Activated CD4-positive, alpha-beta T cell treated with anti-CD3 and anti-CD28 coated beads, Interleukin-2, Interleukin-4, amounts not matched to agents 100 ng/mL and 50 ng/mL, durations not matched to agents 16 hours and 8 hours (primary cell): ENCODE measurements at places on chromosomes 6 and 20.

DNA sequence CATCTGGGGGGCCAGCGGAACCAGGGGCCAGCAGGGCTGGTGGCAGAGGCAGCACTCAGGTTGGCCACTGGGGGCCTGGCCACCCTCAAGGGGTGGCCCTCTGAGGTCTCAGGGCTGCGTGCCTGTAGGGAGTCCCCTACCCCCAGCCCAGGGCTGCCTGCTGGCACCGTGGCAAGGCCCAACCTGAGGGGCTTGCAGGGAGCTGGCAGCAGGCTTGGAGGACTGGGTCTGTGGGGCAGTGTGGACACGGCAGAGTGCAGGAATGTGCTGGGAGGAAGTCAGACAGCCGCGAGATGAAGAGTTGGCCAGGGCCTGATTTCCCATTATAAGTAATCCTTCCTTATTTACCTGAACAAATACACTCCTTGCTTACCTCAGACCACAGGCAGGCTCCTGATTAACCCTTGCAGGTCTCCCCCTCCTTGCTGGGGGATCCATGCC lies at the start of gene SPDEF:
Gene SPDEF (minus strand): TSS at position 299 of the 441 bp plus-strand sequence. CDS start 11,874 bp downstream, outside the sequence.
- no peak for DNase-seq

DNA sequence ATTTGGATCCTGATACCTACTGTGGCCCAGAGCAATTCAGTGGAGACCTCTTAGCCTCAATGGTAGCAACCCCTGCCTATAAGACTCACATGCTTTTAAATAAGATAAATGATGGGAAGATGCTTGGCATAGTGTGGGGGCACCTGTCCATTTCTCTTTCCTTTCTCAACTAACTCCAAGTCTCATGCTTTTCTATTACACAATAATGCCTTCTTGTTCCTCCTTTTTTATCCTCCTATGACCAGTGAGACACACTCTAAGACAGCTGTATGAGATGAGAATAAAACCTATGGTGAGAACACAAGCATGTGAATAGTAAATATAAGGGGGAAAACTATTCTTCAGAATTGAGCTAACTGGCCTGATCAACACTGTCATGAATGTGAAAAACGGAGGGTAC lies 147.0 kb upstream of the STXBP5 start:
- no peak for DNase-seq

DNA sequence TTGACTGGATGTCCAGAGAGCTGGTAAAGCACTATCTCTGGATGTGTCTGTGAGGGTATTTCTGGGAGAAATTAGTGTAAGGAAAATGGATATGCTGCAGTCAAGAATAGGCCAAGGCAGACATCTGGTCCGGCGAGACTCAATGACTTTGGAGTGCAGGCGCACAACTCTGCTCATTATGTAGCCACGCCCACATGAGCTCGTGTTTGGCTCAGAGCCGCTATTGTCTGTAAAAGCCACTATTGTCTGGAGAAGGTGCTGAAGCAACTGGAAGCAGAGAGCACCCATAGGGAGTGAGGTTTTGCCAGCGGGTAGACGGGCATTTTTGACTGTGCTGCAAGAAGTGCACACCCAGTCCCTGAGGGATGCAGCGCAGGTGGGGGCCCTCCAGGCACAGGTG lies 305.0 kb upstream of the POU3F2 start:
- no peak for DNase-seq

- DNase-seq, result no peak
Measured at GRCh38 chr6:160041608-160042007, 72.7 kb downstream of the IGF2R start.

GRCh38 chr6:77466055-77466450 lies 2.8 kb upstream of the HTR1B start:
- peak; percentile 15 for DNase-seq

DNA sequence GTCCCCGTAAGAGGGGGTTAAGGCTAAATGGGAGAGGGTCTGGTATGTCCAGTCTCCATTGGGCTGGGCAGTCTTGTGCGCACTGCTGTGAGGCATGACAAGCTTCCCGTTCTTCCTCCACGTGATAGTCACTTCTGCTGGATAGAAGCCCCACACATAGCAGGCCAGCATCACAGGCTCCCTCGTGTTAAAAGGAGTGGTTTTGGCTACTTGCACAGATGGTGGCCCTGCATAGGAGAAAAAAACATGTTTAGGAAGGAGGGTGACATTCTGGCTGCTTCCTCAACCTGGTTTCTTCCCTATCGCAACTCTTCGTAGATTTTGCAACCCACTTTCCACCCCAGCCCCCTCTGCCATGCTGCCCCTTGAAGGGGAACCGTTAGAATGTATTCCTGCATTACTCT lies 3.6 kb downstream of the HLA-DMB start:
- DNase-seq, result no peak

DNA sequence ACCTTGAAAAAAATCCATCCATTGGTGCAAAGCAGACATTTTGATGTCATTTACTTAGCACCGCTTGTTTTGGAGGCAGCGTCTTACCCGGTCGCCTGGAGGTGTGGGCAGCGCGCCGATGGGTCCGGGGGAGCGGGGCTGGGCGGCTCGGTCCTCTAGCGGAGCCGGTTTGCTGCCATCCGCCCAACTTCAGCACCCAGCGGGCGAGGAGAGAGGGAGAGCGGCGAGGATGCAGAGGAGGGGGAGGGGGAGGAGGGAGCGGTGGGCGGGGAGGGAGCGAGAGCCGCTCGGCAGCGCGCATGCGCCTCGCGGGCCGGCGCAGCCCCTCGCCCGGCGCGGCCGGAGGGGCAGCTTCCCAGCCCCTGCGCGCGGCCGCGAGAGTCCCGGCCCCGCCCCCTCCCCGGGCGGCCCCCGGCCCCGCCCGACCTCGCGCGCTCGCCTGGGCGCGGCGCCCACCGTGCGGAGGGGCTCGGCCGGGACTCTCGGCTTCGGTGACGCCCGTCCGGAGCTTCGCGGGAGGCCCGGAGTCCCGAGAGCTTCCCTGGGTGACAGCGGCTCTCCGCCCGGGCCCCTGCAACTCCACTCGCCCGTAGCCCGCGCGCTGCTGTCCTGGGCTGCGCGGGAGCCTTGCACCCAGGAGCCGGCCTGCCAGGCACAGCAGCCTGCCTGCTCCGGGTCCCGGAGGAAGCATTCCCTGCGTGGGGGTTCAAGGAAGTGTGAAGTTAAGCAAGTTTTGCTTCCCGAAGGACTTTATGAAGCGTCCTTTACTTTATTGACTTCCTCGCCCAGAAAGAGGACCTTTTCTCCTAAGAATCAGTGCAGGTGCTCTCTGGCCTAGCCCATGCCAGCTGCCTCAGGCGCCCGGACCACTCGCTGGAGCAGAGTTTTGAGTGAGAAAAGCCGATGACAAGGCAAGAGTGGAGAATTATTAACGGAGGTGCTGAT lies at the start of gene RGS17:
Gene RGS17 (minus strand): TSS at position 246 of the 945 bp plus-strand sequence. CDS start 87,264 bp downstream, outside the sequence.
- DNase-seq, result peak; percentile 4

- DNase-seq, result no peak
Measured at GRCh38 chr6:44737341-44737740, 349.8 kb downstream of the CDC5L start.

DNA sequence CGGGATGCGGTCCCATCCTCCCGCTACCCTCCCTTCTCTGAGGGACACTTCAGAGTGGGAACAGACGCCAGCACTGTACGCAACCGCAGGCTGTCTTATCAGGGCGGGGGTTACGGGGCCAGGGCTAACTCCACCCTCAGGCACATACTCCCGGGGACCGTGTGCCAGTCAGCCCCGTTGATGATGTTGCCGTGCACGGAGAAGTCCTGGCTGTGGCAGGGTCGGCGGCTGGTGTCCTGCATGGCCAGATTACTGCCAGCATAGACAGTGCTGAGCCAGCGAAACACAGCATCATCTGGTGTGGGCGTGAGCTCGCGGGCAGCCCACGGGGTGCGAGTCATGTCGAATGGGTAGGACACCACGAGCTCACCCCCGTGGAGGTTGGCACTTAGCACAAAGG lies 5.0 kb downstream of the CPXM1 start:
- DNase-seq, result no peak

- DNase-seq, result no peak
Measured at GRCh38 chr6:25018568-25018954, 82.8 kb upstream of the RIPOR2 start.

DNA sequence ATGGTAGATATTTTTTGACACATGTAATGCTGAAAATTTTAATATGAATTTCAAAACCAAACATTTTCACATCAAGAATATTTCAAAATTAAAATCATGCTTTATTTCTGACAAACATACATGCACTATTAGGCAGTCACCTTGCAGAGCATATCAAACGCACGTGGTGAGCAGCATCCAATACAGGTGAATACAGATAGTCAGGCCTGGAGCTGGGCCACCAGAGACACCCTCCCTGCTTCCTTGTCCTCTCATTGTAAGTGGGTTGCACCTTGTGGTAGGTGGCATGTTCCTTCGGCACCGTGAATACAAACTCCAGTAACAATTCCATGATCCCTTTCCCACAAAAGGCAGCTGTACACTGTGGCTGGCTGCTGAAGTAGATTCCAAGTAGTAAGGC lies 8.9 kb downstream of the REV3L start:
- DNase-seq, result no peak

- DNase-seq, result peak; percentile 94
Measured at GRCh38 chr20:38873050-38873581, 53.1 kb upstream of the FAM83D start.

- DNase-seq, result no peak
Measured at GRCh38 chr6:3406362-3406821, 50.5 kb downstream of the SLC22A23 start.

DNA sequence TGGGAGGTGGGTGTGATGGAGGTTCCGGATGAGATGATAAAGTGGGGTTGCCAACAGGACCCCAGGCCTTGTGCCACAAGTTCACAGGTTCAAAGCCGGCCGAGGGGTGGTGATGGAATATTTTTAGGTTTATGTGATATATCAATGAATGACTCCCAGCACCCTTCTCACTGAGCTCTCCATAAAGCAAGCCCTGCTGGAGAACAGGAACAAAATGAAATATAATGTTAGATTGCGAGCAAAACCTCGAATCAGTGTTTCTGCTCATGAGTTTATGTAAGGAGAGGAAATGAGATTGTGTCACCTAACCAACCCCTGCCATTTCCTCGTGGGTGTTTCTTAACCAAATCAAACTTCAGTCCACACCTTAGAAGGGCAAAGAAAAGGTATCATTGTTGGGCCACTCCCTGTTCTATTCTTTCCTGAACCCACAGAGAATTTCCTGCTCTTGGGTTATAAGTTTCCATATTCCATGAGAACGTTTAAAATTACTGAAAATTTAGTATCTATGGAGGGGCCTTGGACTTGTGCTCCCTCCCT lies 192.2 kb upstream of the EXOC2 start:
- DNase-seq, result no peak

GRCh38 chr6:168457653-168457934 lies 16.6 kb downstream of the SMOC2 start:
- no peak for DNase-seq

DNA sequence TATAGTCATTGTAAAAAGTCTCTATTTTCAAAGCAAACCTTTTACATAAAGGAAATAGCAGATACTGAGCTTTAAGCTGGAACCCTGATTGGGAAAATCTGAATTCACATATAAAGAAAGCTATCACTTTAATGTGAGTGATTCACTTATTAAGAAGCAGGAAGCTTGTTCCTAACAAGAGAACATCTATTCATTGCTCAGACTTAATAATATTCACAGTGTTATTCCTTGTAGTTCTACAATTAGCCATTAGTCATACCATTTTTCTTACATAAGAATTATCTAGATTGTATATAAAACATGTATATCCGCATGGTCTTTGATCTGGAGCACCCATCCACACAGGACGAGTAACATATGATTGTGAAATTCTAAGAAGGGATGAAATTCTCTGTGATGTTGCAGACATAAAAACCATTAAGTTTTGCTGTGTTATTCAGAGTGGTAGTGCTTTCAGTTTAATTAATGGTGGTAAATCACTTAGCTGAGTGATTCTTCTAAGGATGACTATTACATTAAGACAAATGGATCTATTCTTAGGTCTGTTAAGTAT lies 71.1 kb upstream of the FOXQ1 start:
- no peak for DNase-seq

DNA sequence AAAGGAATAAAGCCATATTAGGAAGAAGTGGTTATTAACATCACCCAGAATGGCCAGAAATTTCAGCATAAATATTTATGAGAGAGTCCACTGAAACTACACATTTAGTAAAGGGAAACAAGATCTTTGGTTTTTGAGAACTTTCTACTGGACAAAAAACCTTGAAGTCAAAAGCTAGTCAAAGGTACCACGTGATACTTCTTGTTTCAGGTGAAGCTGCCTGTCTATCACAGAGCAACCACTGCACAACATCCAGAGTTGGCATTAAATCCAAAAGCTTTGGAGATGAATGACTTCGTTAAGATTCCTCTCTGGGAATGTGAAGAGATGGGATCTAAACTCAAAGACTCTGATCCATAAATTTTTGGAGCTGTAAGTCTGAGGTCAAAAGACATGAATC lies 137.0 kb downstream of the KCNQ5 start:
- DNase-seq, result no peak

GRCh38 chr6:140847262-140847645 lies 1285.5 kb upstream of the GJE1 start:
- DNase-seq, result no peak

GRCh38 chr6:91442342-91442741 lies 855.5 kb upstream of the MAP3K7 start:
- DNase-seq, result no peak

GRCh38 chr6:146598772-146599405 lies at the start of gene ADGB:
ADGB (plus strand) TSS chr6:146598972; CDS start chr6:146599041, 69 bp downstream.
- peak; percentile 4 for DNase-seq

DNA sequence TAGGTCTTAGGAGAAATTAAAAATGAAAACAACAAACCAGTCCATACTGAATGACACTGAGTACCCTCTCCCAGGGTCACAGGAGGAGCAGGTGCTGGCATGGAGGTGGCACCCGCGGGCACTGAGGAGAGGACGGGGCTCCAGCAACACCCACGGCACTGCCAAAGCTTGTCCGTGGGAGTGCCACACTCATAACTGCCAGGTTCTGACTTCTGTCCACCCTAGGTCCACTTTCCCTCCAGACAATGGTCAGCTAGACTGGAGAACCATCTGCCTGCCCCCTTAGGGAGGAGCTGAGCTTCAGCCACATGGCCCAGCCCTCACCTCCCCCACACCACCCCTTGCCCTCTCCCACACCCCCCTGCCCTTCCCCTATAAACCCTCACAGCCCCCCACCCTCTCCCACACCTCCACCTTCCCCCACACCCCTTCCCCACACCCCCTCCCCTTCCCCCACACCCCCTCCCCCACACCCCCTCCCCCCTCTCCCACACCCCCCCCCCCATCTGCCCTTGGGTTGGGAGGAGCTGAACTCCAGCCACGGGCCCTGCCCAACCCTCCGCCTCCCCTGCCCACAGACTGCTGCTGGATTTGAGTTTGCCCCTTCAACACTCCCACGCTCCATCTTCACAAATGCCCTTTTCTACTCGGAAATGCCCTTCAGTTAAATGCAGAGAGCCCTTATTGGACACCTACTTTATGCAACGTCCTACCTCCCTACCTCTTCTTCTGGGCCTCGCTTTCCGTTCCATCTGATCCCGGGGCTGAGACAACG lies 129.6 kb downstream of the TAF4 start:
- DNase-seq, result no peak

- no peak for DNase-seq
Measured at GRCh38 chr6:116651916-116652315, 16.6 kb downstream of the ZUP1 start.

DNA sequence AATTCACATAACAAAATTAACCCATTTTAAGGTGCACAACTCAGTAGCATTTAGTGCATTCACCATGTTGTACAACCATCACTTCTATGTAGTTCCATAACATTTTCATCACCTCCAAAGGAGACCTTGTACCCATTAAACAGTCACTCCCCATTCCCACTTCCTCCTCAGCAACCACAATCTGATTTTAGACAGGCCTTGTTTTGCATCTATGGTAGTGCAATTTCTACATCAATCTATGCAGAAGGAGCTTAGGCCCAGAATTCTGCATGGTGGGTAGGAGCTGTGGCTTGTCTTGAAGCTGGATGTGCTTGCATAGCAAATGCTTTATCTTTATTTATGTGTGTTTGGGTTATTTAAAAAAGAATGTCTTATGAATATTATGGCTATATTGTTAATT lies 13.5 kb upstream of the HLA-DQA1 start:
- DNase-seq, result peak; percentile 46
